ENCODE measurements at places on chromosomes 4 and X.
A peak's percentile ranks its signal among the peaks of the same experiment; 100 is the strongest.

GRCh38 chr4:129747756-129748155 lies 651.8 kb downstream of the C4orf33 start:
- DNase-seq, result peak; percentile 41

DNA sequence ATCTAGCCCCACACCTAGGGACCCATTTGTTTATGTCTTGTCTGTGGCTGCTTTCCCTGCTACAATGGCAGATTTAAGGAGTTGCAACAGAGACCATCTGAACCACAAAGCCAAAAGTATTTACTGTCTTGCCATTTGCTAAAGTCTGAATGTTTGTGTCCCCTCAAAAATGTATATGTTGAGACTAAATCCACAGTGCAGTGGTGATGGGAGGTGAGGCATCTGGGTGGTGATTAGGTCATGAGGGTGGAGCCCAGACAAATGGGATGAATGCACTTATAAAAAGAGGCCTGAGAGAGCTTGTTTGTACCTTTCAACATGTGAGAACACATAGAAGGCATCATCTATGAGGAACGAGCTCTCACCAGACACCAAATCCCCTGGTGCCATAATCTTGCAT lies 137.3 kb downstream of the TMEM144 start:
- DNase-seq, result no peak

- DNase-seq, result no peak
Observed at GRCh38 chr4:125042041-125042440, 272.7 kb upstream of the FAT4 start.

DNA sequence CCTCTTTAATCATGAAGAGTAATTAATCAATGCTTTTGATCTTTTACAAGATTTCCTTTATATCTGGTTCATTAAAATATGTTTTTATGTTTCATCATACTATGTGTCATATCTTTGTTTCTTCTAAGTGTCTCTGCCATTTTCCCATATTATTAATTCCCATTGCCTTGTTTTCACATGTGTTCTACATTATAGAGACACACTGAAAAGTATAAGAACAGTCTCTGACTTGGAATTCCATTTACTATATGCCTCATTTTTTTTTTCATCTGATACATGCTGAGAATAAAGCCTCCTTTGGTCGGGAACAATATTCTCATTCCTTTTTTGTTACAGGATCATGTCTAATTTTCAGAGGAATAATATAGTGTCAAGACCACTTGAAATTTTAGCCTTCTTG lies 4.3 kb downstream of the BANK1 start:
- DNase-seq, result no peak

DNA sequence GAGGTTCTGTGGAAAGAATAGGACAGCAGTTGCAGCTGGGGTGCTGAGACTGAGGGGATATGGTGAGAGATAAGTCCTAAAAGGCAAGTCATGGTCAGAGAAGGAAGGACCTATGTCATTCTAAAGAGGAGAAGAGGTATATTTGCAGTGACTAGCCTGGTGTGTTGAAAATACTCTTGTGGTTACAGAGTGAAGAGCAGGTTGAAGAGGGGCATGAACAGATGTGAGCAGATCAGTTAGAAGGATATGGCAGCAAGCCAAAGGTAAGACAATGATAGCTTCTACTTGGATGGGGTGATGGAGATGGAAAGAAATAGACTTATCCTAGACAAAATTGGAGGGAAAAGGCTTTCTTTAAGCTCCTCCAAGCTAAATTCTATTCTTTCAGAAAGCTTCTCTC lies 469.8 kb upstream of the CPEB2 start:
- no peak for DNase-seq

DNA sequence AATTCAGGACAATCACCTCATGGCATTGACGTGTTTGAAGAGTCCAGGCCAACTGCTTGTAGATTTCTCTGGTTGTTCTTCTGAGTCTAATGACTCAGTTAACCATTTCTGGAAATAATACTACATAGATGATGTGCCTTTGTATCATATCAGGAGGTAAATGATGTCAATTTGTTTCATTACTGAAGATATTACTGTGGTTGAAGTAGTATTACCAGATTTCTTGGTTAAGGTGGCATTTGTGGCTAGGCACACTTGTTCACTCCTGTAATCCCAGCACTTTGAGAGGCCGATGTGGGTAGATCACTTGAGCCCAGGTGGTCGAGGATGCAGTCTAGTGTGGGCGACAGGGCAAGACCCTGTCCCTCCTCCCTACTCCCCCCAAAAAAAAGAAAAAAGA lies 15.7 kb downstream of the RPL9 start:
- DNase-seq, result no peak

DNA sequence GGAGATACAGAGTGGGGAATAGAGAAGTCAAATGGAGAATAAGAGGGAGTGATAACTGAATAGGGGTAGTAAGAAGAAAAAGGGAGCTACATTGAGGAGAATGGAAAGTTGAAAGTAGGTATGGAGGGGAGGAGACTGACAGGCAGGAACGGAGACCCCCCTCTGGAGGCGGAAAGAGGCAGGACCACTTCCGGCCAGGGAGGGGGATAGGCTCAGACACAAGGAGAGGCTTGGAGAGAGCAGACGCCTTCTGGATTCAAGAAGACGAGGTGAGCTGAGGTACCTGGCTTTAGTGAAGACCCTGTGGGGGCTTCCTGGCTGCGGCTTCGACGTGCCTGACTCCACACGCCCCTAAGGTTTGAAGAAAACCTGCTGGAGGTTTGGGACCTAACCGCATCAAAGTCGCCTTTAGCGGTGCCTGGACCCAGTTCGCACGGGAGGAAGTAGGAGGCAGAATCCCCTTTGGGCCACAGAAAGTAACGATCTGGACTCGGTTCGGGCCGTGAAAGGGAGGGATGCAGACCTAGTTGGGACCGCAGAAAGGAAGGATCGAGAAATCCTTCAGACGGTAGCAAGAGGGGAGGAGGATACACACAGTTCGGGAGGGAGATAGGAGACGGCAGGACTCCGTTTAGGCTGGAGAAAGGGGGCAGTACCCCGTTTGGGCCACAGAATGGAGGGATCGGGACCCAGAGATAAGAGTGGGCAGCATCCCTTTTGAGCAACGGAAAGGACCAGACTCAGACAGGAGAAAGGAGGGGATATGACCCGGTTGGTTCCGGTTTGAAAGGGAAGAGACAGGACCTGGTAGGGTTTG lies at the start of gene TRO:
Gene TRO (plus strand): TSS at position 215 of the 817 bp plus-strand sequence. CDS start 1,423 bp downstream, outside the sequence.
- DNase-seq, result peak; percentile 19

- DNase-seq, result no peak
Observed at GRCh38 chr4:150949943-150950342, 65.1 kb downstream of the LRBA start.

- DNase-seq, result no peak
Observed at GRCh38 chr4:14906805-14907204, 95.5 kb upstream of the CPEB2 start.

DNA sequence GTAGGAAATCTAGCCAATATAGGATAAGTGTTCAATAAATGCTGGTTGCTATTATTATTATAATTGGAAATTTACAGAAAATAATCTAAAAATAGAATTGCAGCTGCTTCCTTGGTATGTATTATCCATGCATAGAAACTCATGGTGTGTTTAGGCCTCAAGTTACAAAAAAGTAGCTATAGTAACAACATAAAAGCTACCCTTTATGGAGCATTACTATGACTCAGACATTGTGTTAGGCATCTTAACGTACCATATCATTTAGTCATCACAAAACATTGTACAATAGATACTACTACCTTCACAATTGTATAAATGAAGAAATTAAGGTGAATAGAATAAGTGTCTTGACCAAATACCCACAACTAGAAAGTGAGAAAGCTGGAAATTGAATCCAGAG lies 126.9 kb upstream of the NRK start:
- DNase-seq, result no peak

DNA sequence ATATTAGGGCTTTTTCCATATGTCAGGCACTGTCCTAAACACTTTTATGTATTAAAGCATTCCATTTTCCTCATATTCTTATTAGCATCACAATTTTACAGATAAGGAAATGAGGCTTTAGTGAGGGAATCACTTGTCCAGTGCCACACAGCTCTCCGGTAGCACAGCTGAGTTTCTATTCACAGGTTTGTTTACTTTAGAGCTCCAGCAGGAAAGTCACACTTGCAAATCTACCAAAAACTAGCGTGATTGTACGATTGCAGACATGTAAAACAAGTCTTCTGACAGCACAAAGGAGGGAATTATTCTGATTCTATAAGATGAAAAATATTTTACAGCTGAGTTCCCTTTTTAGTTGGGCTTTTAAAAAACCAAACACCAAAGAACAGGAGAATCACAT lies 472.1 kb downstream of the TMA16 start:
- no peak for DNase-seq

- DNase-seq, result no peak
Observed at GRCh38 chr4:15237648-15238230, 190.1 kb upstream of the C1QTNF7 start.

DNA sequence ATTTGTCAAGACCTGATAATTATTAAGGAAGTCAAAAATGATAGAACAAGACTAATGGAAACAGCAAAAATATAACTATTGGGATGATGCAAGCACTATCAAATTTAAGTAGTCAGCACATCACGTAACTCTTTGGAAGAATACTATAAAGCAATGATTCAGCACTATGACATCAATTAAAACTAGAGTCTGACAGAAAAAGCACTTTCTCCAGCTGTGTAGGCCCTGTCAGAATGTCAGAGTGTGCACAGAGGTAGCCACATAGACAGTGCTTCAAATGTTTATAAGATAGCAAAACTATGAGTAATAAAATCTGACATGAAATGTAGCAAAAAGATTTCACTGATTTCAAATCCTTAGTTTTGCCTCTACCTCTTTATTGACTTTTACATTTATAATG lies 1226.6 kb upstream of the ADGRL3 start:
- DNase-seq, result no peak

GRCh38 chr4:176810481-176811249 lies 17.9 kb upstream of the VEGFC start:
- no peak for DNase-seq
